ENCODE measurements at places on chromosomes 12 and 14. TPM values are rescaled to one million over a fixed set of nuclear protein-coding genes. Genes with fewer than 3 reads are reported as not detected.

NUP107 gene
- 93.5 TPM for total RNA-seq

DNA sequence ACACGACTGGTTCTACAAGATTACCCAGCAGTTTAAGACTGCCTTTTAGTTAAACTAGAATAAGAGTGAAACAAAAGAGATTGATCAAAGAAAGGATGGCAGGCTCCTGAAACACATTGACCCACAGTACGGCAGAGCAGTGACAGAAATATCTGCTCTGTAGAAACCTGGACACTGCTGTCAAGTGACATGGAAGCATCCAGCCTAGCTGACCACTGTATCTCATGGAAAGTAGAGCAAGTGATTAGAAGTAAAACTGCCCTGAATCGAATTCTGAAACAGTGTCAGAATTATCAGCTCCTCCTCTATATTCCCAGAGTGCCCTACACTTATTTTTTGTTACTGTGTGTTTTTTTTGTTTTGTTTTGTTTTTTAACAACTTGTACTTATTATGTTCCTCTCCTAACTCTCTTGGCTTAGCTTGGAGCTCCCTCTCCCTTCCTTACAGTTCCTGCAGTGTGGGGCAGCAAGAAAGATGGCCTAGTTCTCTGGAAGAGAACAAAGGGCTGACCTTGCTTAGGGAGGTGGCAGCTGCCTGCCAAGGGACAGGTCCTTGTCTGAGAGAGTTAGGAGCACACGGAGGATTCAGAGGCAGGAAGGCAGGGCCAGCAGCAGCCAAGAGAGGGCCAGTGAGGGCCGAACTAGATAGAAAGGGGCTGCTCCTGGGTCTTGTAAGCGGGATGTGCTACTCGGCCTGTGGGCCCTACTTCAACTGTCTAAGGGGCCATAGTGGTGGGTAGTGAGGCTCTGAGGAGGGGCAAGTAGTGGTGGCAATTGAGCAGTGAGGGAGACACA is 97.2 kb downstream of the PTPRR start:
- DNase-seq: no peak

DNA sequence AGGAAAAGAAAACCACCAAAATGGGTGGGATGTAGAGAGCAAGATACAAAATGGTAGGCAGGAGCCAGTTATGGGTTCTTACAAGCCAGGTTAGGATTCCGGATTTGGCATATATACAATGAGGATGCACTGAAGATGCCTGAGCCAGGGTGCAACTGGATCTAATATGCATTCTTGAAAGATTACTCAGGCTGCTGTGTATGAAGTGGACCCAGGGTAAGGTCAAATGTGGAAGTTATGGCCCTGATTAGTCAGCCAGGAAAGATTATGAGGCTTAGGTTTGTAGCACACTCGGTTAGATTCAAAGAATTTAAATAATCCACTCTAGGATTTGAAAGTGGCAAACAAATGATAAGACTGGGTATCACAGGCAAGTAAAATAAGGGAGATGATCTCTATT is 1750.7 kb upstream of the FLRT2 start:
- no peak for DNase-seq

- peak; percentile 62 for DNase-seq
These were observed 152.4 kb upstream of the PRICKLE1 start for GRCh38 chr12:42741771-42742510.

Data from SJSA1 (cell line).